Amniotic stem cell (primary cell): ENCODE measurements at places on chromosomes 2 and 18.

DNA sequence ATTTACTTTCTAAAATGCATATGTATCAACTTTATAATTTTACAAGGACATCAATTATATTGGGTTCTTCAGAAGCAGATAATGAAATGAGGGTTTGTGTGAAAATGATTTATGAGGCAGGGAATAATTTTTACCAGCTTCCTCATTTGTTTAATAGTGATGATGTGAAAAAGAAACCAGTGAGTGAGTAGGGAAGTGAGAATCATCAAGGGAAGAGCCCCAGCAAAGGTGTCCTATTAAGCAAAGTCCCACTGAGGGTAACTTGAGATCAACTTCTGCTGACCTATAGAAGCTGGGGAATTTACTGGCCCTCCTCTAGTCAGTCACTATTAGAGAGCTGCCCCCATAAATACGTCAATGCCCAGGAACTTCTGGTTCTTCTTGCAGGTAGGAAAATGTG lies 266.8 kb upstream of the LYPD1 start:
- DNase-seq: no peak

DNA sequence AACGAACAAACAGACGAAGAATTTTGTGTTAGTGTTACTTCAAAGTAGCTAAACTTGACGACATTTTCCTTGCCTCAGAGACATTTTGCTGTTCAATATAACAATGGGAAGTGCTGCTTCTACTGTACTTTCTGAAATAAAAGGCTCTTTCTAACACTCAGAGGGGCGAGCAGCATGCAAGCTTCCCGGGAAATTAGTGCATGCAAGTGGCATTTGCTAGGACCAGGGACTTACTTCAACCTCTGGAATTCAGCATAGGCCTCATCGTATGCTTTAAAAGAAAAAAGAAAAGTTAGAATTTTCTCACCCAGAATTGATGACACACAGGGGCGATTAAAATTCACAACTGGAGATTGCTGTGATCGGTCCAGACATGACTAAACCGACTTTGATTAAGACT lies 62.5 kb upstream of the LPIN2 start:
- no peak for DNase-seq

DNA sequence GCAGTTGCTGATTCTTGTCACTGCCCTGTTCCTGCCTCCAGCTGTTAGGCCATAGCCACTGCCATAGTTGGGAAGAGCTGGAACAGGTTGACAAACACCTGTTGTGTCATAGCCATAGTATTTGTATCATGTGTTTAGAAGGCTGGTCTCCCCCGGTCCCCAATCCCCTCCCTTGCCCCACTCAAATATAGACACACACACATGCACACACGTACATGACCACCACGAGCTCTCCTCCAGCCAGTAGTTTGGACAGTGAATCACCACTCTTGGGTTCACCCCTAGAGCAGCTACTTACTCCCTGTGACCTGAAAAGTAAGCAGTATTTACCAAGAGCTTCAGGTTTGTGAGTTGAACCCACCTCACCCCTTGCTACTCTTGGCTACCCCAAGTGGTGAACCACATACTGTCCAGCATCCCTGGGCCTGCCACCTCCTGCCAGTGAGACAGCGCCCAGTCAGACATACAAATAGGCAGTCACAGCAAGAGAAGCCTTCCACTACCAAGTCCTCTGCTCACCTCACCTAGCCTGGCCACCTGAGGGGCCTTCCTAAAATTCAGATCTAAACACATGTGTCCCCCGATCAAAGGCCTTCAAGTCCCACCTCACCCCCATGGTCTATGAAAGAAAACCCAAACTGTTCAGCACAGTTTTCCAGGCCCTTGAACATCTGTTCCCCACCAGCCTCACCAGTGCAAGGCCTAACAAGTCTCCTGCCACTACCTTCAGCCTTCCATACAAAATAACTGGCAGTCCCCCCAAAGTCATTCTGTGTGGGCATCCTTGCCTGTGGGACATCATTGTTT lies 7.1 kb downstream of the PCBP1 start:
- no peak for DNase-seq

DNA sequence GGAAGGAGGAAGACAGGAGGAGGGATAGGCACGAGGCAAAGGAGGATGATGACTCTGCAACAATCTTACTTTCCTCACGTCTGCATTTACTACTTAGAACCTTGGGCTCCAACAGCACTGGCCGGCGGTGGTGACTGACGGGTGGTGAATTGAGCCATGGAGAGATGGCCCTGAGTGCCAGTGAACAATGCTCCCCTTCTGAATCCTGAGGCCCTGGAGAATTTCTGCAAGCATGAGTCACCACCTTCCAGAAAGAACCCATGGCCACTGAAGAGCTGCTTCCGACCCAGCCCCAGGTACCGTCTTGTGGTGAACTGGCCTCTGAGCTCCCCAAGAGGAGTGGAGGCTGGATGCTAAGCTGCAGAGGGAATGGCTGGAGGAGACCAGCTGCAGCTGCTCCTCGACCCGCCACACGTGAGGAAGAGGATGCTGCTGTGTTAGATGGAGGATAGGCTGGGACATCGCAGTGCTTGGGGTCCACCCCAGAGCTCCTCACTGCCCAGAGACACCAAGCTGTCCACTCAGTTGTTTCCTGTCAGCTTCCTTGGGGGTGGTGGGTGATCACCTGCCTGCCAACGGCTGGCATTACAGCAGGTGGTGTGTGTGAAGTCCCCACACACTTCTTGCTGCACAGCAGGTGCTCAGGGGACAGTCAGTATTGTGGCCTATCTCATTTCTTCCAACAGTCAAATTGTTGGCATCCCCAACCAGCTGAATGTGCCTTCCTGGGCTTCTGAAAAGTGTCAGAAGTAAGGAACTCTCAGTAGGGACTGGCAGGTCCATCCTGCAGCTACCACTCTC lies 186.5 kb upstream of the ID2 start:
- no peak for DNase-seq

DNA sequence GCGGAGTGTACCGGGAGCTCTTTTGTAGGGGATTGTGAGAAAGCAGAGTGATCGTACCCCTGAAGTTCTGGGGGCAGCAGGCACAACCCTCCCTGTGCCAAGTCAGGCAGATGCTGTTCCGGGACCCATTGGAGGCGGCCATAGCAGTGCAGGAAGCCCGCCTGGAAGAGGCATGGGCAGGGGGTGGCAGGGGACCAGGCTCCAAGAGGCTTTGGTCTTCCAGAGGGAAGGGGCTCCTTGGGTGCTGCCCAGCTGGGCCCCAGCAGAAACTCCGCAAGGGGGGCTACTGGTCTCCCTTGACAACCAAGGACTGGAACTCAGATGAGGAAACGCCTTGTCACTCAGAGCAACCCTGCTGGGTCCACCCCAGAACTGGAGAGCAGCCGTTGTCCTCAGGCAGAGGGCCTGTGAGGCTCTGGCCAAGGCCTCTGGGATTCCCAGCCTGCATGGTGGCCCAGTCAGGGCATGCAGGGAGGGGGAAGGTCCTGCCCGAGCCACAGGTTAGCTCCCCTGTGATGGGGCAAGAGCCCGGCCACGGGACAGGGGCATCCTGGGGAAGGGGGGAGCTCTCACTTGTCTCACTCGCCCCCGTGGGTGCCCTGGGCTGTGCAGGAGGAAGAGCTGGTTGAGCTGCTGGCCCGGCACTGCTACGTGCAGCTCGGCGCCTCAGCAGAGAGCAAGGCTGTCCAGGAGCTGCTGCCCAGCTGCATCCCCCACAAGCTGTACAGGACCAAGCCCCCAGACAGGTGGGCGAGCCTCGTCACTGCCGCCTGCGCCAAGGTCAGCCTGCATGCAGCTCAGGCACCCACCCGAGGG lies 21.0 kb upstream of the GPR17 start:
- DNase-seq: no peak

DNA sequence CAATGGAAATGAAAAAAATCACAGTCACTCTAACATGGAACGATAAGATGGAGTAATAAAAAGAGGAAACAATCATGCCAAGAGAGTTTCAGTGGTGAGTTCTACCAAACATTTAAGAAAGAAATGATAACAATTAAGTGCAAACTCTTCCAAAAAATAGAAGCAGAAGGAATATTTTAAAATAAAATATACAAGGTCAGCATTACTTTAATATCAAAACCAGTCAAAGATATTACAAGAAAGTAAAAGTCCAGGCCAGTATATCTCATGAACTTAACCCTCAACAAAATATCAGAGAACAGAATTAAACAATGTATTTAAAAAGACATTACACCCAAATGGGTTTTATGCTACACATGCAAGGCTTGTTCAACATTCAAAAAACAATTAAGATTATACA lies 829.4 kb downstream of the TRIB2 start:
- no peak for DNase-seq

DNA sequence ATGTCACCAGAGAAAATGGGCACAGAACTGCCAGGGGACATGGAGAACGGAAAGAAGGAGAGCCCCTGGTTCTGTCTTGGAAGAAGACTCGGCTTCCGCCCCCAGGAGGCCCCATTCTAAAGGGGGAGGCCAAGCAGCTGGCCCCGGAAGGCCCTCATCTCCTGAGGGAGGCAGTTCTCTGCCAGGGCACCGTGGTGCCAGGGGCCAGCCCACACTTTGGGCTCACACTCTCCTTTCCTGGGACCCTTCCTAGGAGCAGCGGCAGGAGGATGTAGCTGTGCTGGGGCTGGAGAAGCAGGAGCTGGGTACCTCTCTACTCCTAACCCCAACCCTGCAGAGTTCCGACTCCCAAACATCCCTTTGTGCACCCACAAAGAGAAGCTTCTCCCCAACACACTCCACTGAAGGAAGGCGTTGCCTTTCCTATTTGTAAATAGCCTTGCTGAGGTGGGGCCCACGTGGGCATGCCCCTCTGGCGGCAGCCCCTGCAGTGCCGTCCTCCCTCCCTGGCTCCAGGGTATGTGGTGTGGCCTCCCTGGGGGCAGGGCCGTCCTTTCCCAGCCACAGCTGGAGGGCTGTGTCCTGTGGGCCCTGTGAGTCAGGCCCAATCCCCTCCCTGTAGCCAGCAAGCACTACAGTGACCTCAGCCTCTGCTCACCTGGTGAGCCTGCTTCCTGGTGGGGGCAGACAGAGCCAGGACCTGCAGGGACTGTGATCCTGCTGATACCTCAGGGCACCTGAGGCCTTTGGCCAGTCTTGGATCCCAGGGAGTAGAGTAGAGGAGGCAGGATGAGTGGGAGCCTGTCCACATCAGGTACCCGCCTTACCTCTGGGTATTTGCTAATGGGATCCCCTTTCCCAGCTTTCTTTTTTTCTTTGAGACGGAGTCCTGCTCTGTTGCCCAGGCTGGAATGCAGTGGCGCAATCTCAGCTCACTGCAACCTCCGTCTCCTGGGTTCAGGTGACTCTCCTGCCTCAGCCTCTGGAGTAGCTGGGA lies 26.6 kb downstream of the ZFP36L2 start:
- no peak for DNase-seq

DNA sequence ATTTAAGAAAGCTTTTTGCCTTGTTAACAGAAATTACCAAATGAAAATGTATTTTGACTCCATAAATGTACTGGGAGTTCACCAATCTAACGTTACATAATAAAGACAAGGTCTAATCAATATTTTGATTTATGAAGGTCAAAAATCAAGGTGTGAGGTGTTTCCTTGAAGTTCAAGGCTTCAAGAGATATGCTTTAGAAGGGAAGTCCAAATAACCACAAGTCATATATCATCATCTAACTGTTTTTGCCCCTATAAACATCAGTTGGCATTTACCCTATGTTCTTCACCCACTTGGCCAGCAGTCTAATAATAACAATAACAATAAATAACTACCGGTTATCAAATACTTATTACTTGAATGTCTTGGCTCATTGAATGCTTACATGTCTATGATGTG lies 196.1 kb upstream of the ID2 start:
- DNase-seq: no peak

DNA sequence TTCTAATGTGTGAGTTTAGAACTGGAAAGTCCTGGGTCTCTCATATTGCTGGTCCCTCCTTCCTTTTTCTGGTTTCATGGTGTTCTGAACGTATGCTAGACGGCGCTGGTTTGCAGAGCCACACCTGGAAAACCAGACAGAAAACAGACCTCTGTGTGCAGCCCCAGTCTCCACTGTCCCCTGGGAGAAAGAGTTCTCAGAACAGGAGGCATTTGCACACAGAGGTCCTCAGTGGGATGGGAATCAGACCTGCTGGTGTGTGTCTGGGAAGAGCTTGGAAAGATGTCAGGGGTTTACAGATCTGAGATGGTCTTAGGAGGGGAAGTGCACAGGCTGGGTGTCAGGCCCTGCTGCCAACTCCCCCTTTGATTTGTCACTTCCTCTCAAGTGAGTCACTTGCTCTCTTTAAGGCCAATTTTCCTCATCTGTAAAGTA lies 14.9 kb upstream of the MBP start:
- DNase-seq: no peak

GRCh38 chr2:187299122-187299906 lies 148.7 kb downstream of the CALCRL start:
- no peak for DNase-seq

DNA sequence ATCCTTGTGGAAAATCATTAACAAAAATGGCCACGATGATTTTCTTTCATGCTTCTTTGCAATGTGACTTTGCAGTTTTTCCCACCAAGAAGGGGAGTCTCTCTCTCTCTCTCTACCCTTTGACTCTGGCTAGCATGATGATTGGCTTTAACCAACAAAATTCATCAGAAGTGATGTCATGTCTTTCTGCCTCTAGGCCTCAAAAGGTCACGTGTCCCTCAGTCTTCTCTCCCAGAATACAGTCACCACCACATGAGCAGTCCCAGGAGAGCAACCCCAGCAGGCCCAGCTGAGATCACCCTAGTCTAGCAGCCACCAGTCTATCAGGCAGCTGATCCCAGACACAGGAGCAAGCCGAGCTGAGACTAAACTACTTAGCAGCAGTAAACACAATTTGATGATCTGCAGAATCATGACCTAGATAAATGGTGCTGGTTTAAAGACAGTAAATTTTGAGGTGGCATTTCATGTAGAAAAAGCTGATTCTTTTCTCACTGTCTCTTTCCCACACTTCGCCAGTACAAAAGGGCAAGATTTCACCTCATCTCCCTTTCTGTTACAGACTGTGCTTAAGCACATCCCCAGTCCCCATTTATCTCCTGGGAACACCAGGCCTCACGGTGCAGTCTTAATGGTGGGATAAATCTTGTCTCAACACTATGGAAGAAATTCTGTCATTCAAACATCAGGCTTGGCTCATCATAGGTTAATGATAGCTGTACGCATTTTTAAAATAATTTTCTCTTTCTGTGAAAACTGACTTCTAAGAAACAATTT lies 132.7 kb downstream of the SCG2 start:
- DNase-seq: no peak

- no peak for DNase-seq
These were observed 80.5 kb downstream of the RDH14 start for GRCh38 chr2:18479947-18480369.

GRCh38 chr2:132448771-132449170 lies 32.2 kb downstream of the GPR39 start:
- DNase-seq: no peak

GRCh38 chr18:35934891-35935290 lies 37.6 kb upstream of the RMP24 start:
- no peak for DNase-seq
